ENCODE measurements at places on chromosomes 11 and 22.

GRCh38 chr22:48520884-48521588 is 1306.6 kb downstream of the BRD1 start:
- DNase-seq = no peak

DNA sequence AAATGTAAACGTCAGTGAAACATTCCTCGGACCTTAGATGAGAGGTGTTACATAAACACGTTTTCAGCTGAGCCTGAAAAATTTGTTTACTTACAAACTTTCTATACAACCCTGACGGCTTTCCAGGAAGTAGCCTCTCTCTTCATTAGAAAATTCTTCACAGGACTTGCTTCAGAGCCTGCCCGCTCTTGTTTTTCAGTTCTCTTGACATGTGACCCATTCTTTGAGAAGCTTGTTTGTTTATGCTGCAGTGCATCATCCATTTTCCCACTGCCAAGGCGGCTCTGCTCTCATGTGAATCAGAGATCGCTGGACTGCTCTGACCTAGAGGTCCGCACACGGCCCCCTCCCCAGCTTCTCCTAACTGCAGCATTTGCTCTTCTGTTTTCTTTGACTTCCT is 47.9 kb upstream of the ARHGAP42 start:
- DNase-seq = peak; percentile 72

- no peak for DNase-seq
Observed at GRCh38 chr11:127627204-127627603, 626.6 kb upstream of the KIRREL3 start.

DNA sequence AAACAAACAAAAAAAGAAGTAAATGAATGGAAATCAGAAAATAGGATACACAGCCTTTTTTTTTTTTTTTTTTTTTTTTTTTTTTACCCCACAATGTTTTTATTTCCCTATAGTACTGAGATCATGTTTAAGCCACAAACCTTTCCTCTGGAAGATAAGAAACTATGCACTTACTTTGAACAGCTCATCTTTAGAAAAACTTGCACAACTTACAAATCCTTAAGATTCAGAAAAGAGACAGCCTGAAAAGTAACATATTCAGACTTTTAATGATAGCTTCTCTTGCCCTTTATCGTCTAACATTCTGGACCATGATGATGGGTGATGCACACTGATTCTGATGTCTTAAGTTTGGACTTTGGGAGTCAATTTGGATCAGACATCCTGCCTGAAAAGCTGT is 80.3 kb downstream of the TNRC6B start:
- DNase-seq = no peak

GRCh38 chr22:41505511-41506220 is 36.7 kb downstream of the ACO2 start:
- DNase-seq = no peak

- DNase-seq = no peak
Observed at GRCh38 chr11:2271327-2272227, 1.2 kb upstream of the ASCL2 start.

GRCh38 chr11:86743223-86744118 is 56.9 kb upstream of the PRSS23 start:
- DNase-seq = no peak

DNA sequence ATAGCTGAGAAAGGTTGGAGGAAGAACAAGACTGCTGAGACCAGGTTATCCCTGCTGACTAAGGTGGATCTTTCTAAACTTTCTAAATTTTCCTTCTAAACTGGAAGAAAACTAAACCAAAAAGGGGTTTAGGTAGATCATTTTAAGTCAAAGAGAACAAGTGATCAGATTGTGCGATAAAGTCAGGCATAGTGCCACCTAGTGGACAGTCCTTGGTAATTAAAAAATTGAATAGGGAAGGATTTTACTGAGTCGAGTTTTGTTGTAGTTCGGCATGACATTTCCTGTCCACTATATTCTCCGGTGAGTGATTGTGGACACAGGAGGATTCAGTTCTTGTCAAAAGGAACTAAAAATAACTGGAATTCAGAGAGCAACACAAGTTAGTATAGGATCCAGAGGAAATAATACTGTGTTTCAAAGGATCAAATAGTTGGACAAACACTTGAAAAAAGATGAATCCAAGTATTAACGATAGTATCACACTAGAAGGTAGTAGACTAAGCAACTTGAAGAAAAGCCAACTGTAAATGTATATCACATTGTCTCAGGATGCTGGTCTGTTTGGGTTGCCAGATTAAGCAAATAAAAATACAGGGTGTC is 1236.4 kb downstream of the FAM181B start:
- peak; percentile 21 for DNase-seq

- no peak for DNase-seq
Observed at GRCh38 chr11:58949184-58949583, 9.9 kb downstream of the GLYATL1 start.

- DNase-seq = no peak
Observed at GRCh38 chr11:114925591-114925990, 247.3 kb downstream of the NXPE2 start.

DNA sequence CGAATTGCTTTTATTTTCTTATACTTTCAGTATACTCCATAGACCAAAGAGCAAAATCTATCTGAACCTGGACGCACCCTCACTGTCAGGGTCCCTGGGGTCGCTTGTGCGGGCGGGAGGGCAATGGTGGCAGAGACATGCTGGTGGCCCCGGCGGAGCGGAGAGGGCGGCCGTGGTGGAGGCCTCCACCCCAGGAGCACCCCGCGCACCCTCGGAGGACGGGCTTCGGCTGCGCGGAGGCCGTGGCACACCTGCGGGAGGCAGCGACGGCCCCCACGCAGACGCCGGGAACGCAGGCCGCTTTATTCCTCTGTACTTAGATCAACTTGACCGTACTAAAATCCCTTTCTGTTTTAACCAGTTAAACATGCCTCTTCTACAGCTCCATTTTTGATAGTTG is 1077.4 kb downstream of the BRD1 start:
- no peak for DNase-seq

DNA sequence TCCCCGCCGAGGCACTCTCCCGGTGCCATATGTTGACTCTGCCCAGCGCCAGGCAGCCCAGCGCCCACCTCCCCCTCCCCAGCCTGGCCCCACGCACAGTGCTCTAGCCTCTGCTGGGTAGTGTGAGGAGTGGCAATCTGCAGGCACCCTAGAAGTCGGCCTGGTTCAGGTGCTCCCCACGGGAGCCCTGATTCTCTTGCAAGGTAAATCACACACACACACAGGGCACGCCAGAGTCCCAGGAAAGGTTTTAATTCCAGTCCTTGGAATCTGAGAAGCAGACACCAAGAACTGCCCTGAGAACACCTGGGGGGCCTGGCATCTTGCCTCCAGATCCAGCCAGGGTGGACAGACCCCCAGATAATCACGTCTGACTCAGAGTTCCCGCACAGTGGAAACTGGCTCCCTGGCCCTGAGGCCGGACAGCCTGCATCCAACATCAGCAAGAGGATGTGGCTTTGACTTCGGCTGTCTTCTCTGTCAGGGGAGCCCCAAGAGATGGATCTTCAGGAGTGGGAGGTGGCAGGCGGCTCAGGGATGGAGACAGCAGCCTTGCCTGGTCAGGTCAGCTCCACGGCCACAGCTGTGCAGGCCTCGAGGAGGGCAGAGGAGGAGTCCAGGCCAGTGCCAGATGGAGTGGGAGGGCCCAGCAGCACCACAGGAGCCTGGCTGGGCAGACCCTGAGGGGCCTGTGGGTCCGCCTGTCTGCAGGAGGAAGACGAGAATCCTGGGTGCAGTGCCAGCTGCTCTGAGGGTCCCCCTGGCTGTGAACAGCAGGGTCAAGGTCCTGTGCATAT is 1.1 kb upstream of the RIN1 start:
- DNase-seq = no peak

All from globus pallidus (tissue), 1 donor.